ENCODE measurements at places on chromosomes 7 and 10. TPM values are rescaled to one million over a fixed set of nuclear protein-coding genes. Genes with fewer than 3 reads are reported as not detected.

Gene ST7
- polyA plus RNA-seq, result 16.4 TPM

Gene GNGT1
- not detected for polyA plus RNA-seq

Gene EFCAB10
- 4.2 TPM for polyA plus RNA-seq

Gene ITPRID1
- not detected for polyA plus RNA-seq

Gene TFR2
- 2.5 TPM for polyA plus RNA-seq

Gene SLC26A3
- polyA plus RNA-seq, result not detected

Gene STEAP2
- 6.4 TPM for polyA plus RNA-seq

Gene LMBR1
- polyA plus RNA-seq, result 42.3 TPM

Gene UBE2D4
- 9.0 TPM for polyA plus RNA-seq

Gene INMT
- polyA plus RNA-seq, result 0.03 TPM

Gene TMEM196
- polyA plus RNA-seq, result not detected

- DNase-seq, result no peak
These were observed 514.5 kb downstream of the PTPRN2 start for GRCh38 chr7:158072991-158073730.

DNA sequence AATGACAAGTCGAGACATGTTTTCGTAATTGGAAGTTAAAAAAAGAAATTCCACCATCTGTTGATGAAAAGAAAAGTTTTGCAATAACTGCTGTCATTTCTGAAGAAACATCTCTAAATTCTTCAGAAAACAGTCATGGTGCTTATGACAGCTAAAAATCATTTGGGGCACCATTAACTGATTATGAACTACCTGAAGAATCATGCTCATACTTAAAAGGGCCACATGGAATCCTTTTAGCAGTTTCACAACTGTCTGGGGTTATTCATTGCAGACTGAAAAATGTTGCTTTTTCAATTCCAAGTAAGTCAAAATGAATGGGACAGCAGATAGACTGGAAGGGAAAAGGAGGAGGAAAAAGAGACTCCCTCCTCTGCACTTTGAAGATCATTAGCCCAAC, 134.2 kb downstream of the CHN2 start:
- DNase-seq, result no peak

DNA sequence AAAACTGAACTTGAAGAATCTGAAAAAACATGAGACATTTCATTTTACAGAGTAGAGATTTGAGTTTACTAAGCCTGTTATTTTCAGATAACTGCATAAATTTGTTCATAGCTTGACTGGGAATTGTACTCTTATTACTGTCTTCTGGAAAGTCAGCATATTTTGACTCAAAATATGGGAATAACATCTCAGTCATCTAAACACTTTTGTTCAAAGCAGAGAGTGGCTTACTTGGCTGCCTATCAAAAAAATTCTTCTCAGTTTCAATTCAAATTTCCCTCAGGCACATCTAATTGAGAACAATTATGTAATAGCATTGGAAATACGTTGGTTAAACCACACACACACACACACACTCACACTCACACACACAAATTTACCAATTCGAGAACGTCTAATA, 384.6 kb downstream of the ARL4A start:
- no peak for DNase-seq

GRCh38 chr10:124568848-124569622, 107.4 kb downstream of the LHPP start:
- no peak for DNase-seq

DNA sequence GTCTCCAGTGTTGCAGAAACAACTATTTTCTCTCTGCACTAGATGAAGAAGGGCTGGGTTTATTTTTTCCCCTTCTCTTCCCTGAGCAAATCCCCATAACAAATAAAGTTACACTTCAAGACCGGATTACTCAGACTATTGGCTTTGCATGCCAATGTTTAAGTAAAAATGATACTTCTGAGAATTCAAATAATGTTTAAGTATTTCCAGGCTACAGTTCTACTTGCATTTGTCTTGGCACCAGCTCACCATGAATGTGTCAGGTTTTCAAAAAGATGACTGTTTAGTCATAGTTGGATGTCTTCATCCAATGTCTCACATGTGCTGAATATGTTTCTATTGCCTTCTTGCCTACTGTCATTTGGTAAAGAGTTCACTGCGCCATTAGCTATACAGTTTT, 912.6 kb downstream of the GATA3 start:
- no peak for DNase-seq

- peak; percentile 37 for DNase-seq
These were observed 164.9 kb upstream of the RNF32 start for GRCh38 chr7:156475666-156476065.

DNA sequence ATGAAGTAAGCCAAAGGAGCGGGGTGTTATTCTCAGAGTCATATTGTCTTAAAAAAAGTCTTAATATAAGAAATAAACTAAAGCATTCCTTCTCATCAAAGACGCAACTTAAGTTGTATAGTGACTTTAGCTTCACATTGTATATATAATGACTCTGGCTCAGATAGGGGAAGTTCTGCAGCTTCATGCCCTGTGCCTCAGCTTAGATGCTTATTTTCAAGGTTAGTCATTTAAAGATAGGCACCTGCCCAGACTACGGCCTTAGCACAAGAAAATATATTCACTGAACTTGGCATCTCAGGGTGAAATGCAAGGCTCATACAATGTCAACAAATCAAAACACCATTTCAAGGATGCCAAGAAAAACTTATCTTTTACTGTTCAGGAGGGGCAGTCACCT, 52.8 kb upstream of the DNAJB12 start:
- no peak for DNase-seq

DNA sequence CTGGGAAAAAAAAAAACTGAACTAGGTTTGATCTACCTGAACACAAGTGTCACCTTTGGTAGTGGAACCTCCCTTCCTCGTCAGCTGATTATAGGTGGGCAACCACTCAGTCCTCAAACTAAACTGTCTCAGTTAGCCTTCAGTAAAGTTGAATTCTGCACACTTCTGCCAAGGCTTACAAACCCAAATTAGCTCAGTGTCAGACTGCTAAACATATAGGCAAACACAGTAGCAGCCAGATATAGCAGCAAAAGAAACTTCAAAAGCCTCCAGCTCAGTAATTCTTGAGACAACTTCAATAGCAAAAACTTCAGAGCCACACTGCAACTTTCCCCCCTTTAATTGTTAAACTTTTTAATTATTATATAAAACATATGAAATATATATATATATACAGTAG, 956.9 kb downstream of the XPNPEP1 start:
- no peak for DNase-seq

DNA sequence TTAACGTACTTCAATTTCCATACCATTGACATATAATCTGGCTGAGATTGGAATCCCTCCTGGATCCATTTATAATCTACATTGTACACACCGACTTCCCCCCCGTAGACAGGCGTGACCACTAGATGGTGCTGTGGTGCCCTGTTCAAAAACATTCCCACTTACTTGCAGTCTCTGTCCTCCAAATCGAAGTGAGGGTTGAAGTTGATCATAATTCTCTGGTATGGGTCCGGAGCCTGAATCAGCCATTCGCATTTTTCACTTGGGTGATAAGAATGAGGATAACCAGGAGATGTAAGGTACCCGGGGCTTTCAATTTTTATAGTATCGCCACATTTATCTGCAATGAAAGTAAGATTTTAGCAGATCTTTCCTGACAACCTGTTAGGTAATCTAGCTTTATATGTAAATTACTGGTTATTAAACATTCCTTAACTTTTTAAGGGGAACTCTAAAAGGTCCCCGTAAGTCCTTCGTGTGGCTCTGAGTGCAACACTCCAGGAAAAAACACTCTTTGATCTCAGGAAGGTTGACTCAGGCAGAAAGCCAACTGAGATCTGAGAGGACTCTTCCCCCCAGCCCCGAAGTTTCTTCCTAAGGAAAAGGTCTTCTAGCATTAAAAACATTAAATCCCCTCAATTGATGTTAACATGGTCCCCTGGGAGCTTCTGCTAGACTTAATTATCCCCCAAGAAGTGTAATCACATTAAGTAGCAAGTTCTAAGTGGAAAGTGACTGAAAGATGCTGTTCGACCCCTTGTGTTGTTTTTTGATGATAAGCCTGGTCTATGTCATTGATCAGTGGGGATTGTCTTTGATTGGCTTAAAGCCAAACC, 3.7 kb downstream of the NRP1 start:
- DNase-seq, result peak; percentile 60

DNA sequence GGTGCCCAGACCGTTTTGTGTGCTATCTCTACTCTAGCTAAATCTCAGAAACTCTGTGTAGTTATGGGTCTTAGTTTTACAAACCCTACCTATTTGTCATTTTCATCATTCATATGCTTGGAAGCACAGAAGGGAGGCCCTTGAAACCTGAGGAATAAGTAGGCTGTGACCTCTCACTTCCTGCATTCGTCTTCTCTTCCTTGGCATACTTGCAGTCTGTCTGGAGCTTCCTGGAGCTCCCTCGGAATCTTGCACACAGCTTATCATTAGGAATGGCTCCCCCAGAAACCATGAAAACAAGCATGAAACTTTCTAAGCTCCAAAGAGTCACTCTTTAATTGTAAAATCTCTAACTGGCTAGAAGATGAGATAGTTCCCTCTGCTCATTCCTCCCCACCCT, 376.9 kb upstream of the MYO3A start:
- DNase-seq, result no peak

DNA sequence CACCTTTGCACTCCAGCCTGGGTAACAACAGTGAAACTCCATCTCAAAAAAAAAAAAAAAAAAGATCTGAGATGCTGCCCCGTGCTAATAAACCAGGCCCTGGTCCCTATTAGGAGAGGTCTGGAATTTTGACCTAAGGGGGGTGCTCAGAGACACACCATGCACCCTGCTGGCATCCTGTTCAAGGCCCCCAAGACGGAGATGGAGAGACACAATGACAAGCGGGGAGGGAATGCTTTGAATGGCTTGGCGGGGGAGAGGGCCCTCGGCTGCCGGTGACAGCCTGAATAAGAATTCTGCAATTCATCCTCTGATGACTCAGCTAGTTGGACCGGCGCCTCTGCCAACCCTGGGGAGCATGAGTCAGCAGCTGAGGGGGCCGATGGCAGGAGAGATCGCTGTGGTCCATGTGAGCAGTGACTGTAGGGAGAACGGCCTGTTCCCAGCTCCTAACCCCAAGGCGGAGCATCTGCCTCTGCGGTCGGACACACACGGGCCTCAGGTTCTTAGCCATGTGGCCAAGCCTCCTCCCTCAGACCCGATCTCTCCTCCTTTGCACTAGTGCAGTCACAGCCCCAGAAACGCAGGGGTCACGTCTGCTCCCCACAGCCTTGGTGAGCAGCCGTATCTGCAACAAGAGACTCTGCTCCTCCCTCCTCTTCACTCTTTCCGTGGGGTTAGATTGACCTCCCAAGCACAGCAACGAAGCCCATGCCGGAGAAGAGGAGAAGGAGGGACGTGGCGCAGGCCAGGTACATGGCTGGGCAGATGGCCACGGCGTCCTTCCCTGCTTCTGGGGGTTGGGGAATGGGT, 14.9 kb downstream of the TRIM56 start:
- DNase-seq, result peak; percentile 98

DNA sequence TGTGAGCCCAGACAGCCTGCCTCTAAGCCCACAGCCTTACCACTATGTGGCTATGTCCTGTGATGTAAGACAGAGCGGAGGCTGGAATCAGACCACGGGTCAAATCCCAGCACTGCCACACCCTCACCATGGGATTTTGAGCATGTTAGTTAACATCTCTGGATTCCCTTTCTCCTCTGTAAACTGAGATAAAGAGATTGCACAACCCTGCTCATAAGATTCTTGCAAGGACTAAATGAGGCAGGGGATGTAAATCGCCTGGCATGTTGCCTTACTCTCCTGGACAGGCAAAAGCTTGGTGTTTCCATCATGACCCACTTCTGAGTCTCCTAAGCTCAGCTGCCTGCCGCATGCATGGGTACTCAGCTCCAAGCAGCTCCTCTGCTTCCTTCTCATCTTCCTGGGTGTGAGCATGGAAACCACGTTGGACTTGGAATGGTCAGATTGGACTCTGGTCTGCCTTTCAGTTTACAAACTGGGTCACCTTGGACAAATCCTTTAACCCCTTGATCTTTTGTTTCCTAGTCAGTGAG, 41.3 kb upstream of the MTURN start:
- no peak for DNase-seq

DNA sequence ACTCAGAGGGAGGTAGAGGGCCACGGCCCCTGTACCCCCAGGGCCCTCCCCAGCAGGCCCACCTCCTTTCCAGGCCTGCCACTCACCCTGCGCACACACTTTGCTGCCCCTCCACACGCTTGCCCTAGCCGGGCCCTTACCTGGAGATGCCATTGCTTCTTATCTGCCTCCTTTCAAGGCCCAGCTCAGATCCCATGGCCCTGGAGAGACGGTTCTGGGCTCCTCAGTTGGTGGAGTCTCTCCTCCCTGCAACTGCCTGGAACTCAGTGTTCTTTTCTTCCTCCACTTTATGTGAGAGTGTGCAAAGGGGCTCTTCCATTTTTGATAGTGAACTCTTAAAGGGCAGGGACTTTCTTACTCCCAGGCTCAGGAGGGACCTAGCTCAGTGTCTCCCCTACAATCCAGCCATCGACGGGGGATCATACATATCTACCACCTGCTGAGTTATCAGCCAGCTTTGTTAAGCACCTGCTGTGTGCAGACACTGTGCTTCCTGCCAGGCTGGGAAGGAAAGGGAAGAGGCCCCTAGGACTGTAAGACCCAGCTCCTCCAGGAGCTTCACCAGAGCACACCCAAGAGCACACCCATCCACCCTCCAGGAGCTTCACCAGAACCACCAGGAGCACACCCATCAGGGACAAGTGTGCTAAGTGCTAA, 89.3 kb upstream of the MACROH2A2 start:
- no peak for DNase-seq

- peak; percentile 70 for DNase-seq
These were observed 528 bp upstream of the TNRC18 start for GRCh38 chr7:5423976-5424748.

- no peak for DNase-seq
These were observed 45.1 kb upstream of the INPP5A start for GRCh38 chr10:132492323-132493025.

- peak; percentile 41 for DNase-seq
These were observed 13.1 kb upstream of the PDK4 start for GRCh38 chr7:95609277-95609971.

DNA sequence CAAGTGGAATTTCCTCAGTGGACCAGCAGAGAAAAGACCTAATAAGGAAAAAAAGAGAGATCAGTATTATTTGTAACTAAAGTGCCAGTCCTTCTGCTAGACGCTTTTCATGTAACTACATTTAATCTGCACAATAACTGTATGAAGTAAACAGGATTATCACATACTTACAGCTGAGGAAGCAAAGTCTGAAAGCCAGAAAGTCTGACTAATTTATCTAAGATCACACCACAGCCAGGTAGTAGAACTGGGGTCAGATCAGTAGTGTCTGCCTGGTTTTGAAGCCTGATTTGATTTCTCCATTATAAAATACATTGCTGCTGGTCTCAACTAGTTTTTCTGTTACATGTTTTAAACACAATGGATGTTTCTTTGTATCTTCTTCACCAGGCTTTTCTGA, 69.2 kb downstream of the PODXL start:
- no peak for DNase-seq

All from A549 (cell line).